Posterior vena cava (tissue), 2 donors: ENCODE measurements at places on chromosomes 12 and 14.

- no peak for DNase-seq
Measured at GRCh38 chr14:39884091-39884490, 451.9 kb upstream of the FBXO33 start.

DNA sequence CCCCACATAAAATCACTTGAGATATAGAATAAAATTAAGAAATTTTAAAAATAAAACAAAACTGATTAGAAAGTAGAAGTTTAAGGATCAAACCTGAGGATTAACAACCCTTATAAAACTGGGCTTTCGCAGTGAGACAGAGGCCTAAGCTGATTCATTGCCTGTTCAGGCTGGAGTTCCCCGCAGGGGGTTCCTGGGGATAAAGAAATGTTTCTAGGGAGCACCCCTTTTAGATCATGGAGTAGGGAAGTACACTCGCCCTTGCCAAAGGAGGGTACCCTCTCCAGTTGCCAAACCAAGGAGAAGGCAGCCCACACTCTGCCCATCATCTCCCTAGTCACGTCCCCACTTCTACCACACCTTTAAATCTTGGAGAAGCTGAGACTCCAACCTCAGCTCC, 6.8 kb downstream of the GLIPR1 start:
- no peak for DNase-seq

DNA sequence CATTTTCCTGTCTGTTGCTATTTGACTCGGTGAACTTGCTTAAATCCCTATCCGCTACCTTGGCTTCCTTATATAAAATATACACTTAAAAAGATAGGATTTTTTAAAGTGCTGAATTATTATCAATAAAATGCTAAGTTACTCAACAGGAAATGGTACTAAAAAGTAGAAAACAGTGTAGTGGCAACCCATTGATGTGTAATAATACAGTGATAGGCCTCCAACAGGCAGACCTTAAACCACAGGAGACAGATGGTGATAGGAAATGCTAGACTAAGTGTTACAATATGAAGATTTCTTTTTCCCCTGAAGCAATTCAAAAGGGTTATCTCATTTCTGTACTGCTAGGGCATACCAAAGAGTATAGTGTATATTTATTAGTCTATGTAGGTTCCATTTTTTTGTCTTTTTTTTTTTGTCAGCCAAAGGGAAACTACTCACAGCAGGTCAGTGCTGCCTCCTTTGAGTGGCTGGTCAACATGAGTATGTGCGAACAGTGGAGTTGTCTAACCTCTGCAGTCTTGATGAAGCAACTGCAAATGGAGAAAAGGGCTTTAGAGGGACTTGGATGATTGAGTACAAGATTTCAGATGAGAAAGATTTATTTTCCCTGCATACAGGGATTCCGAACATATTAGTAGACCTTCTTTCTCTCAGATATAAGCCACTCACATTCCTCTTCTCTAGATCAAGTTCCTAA, 183.8 kb downstream of the ACSS3 start:
- DNase-seq = no peak

DNA sequence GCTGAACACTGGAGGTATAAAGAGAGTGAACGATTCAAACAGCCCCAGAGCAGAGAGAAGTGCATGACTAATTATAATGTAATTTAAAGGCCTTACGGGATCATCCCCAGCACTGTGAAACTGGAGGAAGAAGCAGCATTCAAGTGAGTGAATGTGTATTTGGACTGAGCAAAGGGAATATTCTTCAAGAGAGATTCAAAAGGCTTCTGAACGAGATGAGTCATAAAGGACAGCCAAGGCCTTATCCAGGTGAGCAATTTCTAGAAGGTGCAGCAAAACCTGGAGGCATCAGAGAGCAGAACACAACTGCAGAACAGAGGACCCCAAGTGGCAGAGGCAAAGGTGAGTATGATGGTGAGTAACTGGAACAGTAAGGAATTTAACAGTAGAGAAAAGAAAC, 127.2 kb downstream of the BCAT1 start:
- DNase-seq = no peak

- no peak for DNase-seq
Measured at GRCh38 chr12:45962553-45963325, 27.6 kb downstream of the SCAF11 start.
